ENCODE measurements at places on chromosomes 13 and 19.

DNA sequence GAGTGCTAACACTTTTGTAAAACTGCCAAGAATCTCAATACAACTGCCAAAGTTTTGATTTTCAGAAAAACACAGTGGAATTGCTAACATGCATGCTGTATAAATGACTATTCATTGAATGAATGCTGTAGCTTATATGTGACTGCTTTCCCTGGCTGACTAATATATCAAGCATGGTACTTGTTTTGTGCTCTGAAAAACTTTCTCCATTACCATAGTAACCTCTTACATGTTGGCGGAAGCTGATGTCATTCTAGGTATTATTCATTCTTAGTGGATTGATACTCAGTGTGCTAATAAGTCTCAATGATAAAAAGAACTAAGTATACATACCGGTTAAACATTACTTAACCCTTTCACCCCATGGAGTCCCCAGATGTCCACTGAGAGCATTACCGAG is 166.1 kb upstream of the MYO16 start:
- no peak for DNase-seq

DNA sequence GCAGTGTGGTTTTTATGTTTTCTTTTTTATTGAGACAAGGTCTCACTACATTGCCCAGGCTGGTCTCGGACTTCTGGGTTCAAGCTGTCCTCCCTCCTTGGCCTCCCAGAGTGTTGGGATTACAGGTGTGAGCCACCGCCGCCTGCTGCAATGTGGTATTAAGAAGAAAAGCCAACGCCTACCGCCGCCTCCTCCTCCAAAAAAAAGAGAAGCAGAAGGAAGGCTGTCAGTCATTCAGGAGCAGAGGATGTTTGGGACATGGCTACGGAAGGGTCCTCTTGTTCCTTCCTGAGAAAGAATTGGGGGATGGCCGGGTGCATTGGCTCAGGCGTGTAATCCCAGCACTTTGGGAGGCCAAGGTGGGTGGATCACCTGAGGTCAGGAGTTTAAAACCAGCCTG is 1.2 kb downstream of the PPP1R37 start:
- DNase-seq = no peak

- no peak for DNase-seq
Observed at GRCh38 chr13:30423891-30424290, 1.6 kb downstream of the UBE2L5 start.

DNA sequence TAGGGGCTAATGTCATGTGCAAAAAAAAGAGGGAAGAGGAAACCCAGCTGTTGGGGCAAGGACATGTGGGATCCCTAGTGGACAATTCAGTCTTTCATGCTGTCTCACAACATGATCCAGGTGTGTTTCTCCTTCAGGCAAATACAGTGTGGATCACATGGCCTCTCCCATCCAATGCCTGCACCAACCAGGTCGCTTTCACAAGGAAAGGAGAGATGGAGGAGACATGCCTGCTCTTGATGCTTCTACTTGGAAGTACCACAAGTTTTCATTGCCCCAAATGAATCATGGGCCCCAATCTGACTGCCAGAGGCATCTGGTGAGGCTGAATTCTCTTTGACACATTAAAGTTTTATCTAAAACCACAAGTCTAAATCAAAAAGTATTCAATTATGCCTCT is 82.1 kb downstream of the DLEU7 start:
- no peak for DNase-seq

- DNase-seq = no peak
Observed at GRCh38 chr19:35195830-35196229, 32.7 kb downstream of the FAM187B start.

- DNase-seq = no peak
Observed at GRCh38 chr13:113637262-113638160, 20.5 kb downstream of the ATP4B start.

- no peak for DNase-seq
Observed at GRCh38 chr19:50383001-50383851, 921 bp upstream of the POLD1 start.

DNA sequence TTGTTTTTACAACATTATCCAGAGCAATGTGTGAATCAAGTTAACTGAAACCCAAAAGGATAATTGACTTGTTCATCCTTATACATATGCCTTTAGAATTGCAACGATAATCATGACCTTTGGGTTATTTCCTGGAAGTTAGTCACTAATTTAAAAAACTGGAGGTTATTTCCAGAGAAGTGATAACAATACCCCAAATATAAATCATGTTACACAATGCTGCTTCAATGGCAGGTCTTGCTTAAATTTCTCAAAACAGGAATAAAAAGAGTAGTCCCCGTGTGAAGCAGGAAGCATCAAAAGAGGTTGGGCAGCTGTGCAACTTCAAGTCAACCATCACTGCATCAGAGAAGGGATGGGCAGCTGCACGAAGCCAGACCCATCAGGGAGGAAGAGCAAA is 134.4 kb downstream of the EFNB2 start:
- DNase-seq = no peak

DNA sequence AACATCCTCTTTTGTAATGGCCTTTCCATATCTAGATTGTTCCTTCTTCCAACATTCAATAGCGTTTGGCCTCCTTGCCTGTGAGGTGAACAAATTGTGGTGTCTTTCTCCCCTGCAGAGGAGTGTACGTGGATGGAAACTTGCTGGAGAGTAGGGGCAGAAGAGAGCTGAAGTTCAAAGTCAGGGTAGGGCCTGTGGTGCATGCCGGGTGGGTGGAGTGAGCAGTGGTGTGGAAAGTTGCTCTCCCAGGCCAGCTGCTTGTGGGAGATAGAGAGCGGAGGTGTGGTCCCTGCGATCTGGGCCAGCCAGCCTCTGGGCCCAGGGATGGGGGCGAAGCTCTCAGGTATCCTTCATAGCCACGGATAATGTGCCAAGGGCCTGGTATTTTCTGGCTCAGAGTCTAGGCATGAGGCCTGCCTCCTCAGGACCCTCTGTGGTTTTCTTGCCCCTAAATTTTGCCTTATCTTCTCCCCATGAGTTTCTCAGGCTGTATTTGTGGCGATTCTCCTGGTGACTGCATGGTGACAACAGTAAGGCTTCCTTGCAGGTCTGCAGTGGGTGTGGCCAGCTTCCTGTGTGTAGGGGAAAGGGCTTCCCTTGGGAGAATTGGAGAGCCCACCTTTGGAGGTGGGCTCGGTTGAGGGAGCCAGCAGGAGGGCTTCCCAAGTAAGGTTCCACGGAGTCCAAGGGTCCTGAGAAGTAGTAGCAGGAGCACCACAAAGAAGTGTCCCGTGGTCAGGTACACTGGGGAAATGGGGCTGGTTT is 6.7 kb downstream of the RGCC start:
- DNase-seq = no peak

DNA sequence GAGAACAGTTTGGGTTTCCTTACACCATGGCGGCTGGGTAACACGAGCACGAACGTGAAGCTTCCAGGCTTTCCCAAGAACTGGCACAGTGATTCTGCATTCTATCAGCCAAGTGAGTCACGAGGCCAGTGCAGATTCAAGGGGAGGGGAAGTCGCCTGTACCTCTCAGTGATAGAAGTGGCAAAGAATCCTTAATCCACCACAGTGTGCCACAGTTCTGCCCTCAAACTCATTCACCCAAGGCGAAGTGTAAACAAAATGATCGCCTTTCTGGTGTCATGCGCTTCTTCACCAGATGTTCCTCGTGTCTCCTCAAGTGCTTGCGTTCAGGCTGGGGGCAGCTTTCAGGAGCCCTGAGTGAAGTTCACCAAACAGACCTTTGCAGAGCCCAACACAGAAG is 24.9 kb upstream of the AMER2 start:
- no peak for DNase-seq

- no peak for DNase-seq
Observed at GRCh38 chr19:36674201-36674600, 7.6 kb upstream of the ZNF461 start.

GRCh38 chr19:30666301-30666803 is 294.2 kb downstream of the ZNF536 start:
- DNase-seq = peak; percentile 66

- DNase-seq = peak; percentile 10
Observed at GRCh38 chr13:114076329-114077090, 55.9 kb downstream of the RASA3 start.

GRCh38 chr13:101846249-101846648 is 393.8 kb downstream of the ITGBL1 start:
- no peak for DNase-seq

DNA sequence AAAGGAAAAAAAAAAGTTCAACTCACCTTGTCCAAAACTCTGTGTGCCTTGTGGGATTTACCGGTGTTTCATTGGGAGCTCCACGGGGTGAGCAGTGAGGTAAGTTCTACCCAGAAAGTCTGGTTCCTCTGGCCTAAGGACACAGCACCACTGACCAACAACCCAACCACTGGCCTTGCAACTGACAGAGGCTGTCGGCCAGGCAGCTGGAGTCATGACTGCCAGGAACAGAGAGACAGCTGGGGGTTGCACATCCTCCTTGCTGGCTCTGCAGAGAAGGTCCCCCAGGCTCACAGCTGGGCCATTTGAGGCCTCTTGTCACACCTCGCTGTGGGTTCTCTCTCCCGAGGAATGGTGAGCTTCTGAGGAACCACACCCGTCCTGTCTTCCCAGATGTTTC is 59.5 kb downstream of the ANKRD10 start:
- DNase-seq = no peak

DNA sequence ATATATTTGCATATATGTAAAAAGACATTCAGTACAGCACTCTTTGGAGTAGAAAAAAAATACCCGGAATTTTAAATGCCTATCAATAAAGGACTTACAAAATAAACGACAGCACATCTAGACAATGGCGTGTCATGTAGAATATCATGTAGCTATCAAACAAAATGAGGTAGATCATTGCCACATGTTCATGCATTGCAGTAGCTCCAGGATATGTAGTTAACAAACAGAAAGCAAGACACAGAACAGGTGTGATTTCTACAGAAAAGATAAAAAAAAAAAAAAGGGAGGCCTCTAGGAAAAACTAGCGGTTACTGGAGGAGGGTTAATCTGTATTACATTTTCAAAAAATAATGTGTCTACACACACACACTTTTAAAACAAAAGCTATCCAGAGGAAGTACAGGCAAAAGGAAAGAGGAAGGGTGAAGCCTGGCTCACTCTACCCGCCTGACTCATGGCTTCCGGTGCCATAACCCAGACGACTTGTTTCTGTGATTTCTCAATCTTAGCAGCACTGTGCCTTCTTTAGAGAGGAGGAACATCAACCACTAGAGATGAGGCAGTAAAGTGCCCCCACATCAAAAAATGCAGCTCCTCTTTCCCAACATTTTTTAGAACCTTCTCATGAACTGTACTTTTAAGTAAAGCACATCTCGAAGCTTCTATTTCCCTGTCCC is 6.9 kb downstream of the KCTD12 start:
- DNase-seq = no peak

- DNase-seq = no peak
Observed at GRCh38 chr13:114177245-114178010, 1.6 kb upstream of the CFAP97D2 start.

- no peak for DNase-seq
Observed at GRCh38 chr13:23845105-23845725, 44.0 kb downstream of the MIPEP start.

DNA sequence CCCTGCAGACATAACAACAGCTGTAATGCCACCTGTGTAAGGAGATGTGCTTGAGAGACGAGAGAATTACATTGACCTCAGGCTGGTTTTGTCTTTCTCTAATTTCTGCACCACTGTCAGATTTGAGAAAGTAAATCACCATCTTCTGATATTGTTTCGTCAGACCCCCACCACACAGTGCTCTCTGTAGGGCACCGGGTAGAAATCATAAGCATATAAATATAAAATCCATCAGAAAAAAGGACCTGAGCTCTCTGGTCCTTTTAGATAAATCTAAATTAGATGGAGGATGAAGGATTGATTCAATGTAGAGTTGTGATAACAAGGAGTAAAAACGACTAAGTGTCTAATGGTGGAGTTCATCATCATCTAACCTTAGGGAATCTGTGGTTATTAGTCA is 1981.0 kb upstream of the PRR20A start:
- no peak for DNase-seq

DNA sequence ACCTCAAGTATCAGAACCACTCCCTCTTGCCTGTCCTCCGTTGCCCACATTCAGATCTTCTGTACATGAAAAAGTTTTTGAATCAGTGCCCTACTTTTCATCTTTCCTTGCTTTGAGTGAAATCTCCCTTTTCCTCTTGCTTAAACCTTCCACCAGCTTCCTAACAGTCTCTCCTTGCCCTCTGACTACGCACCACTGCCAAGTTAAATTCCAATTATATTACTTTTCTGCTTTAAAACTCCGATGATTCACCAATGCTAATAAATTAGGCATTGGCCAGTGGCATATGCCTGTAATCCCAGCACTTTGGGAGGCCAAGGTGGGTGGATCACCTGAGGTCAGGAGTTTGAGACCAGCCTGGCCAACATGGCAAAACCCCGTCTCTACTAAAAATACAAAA is 30.7 kb upstream of the RFXAP start:
- no peak for DNase-seq

GRCh38 chr19:54792814-54793213 is 10.6 kb upstream of the KIR2DL4 start:
- no peak for DNase-seq

- DNase-seq = no peak
Observed at GRCh38 chr13:90003566-90003965, 1343.9 kb upstream of the MIR17HG start.

DNA sequence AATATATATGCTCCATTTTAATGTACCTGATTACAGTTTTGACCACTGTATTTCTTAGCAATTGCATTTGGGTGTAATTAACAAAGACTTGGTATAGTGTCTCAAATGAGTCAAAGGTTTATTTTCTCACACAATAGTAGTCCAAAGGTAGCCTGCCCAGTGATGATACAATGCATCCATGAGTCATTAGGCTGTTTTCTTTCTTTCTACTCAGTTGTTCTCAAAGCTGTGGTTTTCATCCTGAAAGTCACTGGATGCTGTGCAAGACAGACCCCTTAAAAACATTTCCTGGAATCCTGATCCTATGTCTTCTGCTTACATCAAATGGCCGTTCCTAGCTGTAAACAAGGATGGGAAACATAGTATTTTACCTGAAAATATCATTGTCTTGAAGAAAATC is 651.2 kb upstream of the MIR17HG start:
- no peak for DNase-seq

GRCh38 chr13:23384111-23384510 is 49.4 kb downstream of the SACS start:
- DNase-seq = no peak

GRCh38 chr13:27117158-27117557 is 54.5 kb downstream of the USP12 start:
- no peak for DNase-seq

GRCh38 chr13:44908266-44908665 is 81.0 kb downstream of the NUFIP1 start:
- no peak for DNase-seq

DNA sequence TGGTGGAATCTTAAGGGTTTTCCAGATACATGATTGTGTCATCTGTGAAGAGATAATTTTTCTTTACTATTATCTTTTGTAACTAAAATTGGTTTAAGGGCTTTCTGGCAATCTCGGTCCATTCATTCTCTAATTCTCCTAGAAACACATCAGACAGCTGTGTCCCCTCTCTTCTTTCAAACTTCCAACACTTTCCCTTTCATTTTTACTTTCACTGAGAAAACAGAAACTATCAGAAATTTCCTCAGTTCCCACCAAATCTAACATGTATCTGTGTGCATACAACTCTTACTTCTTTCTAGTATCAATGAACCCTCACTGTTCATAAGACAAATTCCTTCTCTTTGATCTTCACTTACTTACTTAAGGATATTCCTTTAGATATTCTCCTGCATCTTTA is 40.2 kb downstream of the KCNRG start:
- DNase-seq = no peak

GRCh38 chr19:38655148-38655824 is 7.8 kb downstream of the ACTN4 start:
- no peak for DNase-seq

All from ELF-1 (cell line).